ENCODE measurements at places on chromosomes 1 and 21.

DNA sequence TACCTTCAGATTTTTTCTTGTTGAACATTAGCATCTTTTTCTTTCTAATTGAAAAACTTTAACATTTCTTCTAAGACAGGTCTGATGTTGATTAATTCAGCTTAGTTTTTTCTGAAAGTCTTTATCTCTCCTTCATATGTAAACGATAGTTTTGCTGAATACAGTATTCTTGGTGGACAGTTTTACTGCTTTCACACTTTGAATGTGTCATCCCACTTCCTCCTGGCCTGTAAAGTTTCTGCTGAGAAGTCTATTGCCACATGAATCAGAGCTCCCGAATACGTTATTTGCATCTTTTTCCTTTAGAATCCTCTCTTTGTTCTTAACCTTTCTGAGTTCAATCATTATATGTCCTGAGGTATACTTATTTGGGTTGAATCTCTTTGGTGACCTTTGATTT is 344.2 kb downstream of the OLFM3 start:
- H3K27ac ChIP-seq = no peak overlapping the region
- H3K27me3 ChIP-seq = no peaks in the 10 kb centered on the region
- H3K4me1 ChIP-seq = peaks cover 26% of the 10 kb centered on the region
- H3K36me3 ChIP-seq = peaks cover 34% of the 10 kb centered on the region
- no peak overlapping the region for H3K4me3 ChIP-seq
- DNase-seq = no peak

DNA sequence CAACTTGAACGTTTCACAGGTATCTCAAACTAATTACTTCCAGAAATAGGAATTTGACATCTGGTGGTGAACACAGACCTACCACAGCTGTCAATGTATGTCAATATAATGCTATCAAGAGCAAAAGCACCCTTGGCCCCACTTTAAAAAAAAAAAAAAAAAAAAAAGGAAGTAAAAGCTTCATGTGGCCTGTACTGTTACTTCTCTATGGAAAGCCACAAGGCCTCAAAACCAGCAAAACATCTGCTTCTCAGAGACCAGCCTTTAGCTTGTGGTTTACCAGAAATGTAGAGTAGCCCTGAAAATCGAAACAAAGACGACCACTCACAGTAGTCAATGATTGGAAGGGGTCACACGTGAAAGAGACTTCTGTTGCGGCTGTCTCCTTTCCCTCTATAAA is 109.6 kb downstream of the SLC45A1 start:
- peaks cover 51% of the 10 kb centered on the region for H3K4me1 ChIP-seq
- H3K27ac ChIP-seq = peak overlapping the region; percentile 89
- no peak overlapping the region for H3K4me3 ChIP-seq
- H3K27me3 ChIP-seq = no peaks in the 10 kb centered on the region

GRCh38 chr1:167791281-167792187 is 69.8 kb downstream of the MPZL1 start:
- peaks cover 45% of the 10 kb centered on the region for H3K36me3 ChIP-seq
- no peak for DNase-seq
- H3K4me3 ChIP-seq = no peak overlapping the region
- H3K4me1 ChIP-seq = peaks cover 21% of the 10 kb centered on the region
- H3K27me3 ChIP-seq = no peaks in the 10 kb centered on the region
- peak overlapping the region; percentile 22 for H3K27ac ChIP-seq

DNA sequence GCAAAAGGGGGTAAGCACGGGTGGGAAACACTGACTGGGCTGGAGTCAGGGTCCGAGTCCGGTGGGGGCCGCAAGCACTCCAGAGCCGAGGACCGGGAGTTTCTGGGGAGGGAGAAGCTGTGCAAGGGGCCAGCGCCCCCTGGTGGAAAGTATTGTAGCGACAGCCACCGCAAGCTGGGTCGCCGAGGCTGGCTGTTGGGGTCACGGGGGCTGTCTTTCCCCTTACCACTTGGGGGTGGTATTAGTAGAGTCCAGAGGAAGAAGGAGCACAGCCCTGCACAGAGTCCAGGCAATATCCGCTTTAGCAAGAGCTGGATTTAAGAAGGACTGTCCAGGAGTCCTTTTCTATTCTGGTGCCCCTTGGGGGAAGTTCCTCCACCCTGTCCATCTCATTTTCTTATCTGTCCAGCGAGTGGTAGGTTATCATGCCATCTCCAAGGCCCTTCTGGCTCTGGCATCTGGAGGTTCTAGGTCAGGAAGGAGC is 17.9 kb upstream of the ETV3 start:
- peaks cover 57% of the 10 kb centered on the region for H3K4me1 ChIP-seq
- H3K27me3 ChIP-seq = no peaks in the 10 kb centered on the region
- H3K36me3 ChIP-seq = no peaks in the 10 kb centered on the region
- peak; percentile 93 for DNase-seq
- H3K27ac ChIP-seq = no peak overlapping the region

DNA sequence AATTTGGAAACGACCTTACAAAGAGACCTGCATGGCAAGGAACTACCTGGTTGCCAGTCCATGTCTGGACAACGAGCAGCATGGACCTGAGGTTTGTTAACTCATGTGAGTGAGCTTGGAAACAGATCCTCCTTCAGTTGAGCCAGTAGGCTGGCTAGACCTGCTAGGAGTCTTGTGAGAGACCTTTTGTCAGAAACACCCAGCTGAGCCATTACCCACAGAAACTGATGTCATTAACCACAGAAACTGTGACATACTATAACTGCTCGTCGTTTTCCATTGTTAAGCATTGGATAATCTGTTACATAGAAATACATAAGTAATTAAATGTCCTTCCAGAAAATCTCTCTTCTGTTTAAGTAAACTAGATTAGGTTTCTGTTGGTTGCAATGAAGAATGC is 211.1 kb upstream of the C21orf91 start:
- H3K4me1 ChIP-seq = peaks cover 8% of the 10 kb centered on the region
- DNase-seq = no peak
- no peak overlapping the region for H3K27ac ChIP-seq
- H3K27me3 ChIP-seq = no peaks in the 10 kb centered on the region
- no peak overlapping the region for H3K4me3 ChIP-seq
- no peaks in the 10 kb centered on the region for H3K36me3 ChIP-seq

GRCh38 chr1:226993814-226994585 is 53.9 kb downstream of the COQ8A start:
- peaks cover 25% of the 10 kb centered on the region for H3K4me1 ChIP-seq
- H3K27ac ChIP-seq = peak overlapping the region; percentile 60

GRCh38 chr1:161290779-161291178 is 19.0 kb downstream of the MPZ start:
- H3K4me1 ChIP-seq = peaks cover 8% of the 10 kb centered on the region
- no peaks in the 10 kb centered on the region for H3K36me3 ChIP-seq
- H3K4me3 ChIP-seq = no peak overlapping the region
- DNase-seq = no peak

GRCh38 chr1:110292031-110292741 is 47.0 kb upstream of the RBM15 start:
- peaks cover 12% of the 10 kb centered on the region for H3K4me1 ChIP-seq
- DNase-seq = no peak
- H3K36me3 ChIP-seq = no peaks in the 10 kb centered on the region
- no peaks in the 10 kb centered on the region for H3K27me3 ChIP-seq
- no peak overlapping the region for H3K4me3 ChIP-seq
- no peak overlapping the region for H3K27ac ChIP-seq

DNA sequence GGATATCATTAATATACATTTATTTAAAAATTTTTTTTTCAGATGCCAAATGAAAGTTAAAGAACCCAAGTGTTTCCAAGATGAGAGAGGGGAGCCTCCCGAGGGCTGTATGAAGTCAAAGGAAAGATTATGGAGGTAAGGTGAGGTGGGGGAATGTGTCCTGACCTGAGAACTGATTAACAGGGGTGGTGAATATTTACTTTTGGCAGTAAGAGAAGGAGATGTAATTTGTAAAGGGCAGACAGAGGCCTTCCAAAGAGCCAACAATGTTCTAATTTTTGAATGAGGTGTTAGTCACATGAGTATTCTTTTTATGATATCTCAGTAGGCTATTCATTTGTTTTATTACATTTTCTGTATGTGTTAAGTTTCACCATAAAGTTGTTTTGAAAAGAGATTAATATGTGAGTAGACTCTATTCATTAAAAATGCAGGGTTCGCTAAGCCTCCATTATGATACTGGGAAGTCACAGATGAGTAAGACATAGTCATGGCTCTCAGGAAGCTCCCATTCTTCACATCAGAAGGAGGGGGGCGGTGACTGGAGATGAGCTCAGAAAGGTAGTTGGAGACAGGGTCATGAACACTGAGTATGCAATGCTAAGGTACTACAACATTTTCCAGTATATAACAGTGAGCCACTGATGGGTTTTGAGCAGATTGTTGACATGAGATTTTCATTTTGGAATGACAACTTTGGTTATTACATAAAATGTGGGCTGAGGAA is 62.4 kb upstream of the TNFSF18 start:
- H3K27me3 ChIP-seq = no peaks in the 10 kb centered on the region
- H3K36me3 ChIP-seq = peaks cover under 1% of the 10 kb centered on the region
- H3K27ac ChIP-seq = no peak overlapping the region
- no peaks in the 10 kb centered on the region for H3K4me1 ChIP-seq
- H3K4me3 ChIP-seq = no peak overlapping the region

- no peak overlapping the region for H3K4me3 ChIP-seq
- no peaks in the 10 kb centered on the region for H3K27me3 ChIP-seq
- H3K27ac ChIP-seq = no peak overlapping the region
- DNase-seq = no peak
- no peaks in the 10 kb centered on the region for H3K36me3 ChIP-seq
Observed at GRCh38 chr1:90753556-90753955, 36.5 kb upstream of the BARHL2 start.

- peaks cover 29% of the 10 kb centered on the region for H3K4me1 ChIP-seq
- H3K36me3 ChIP-seq = no peaks in the 10 kb centered on the region
- no peak for DNase-seq
- H3K27me3 ChIP-seq = no peaks in the 10 kb centered on the region
Observed at GRCh38 chr1:195336812-195337211, 1271.4 kb downstream of the KCNT2 start.

DNA sequence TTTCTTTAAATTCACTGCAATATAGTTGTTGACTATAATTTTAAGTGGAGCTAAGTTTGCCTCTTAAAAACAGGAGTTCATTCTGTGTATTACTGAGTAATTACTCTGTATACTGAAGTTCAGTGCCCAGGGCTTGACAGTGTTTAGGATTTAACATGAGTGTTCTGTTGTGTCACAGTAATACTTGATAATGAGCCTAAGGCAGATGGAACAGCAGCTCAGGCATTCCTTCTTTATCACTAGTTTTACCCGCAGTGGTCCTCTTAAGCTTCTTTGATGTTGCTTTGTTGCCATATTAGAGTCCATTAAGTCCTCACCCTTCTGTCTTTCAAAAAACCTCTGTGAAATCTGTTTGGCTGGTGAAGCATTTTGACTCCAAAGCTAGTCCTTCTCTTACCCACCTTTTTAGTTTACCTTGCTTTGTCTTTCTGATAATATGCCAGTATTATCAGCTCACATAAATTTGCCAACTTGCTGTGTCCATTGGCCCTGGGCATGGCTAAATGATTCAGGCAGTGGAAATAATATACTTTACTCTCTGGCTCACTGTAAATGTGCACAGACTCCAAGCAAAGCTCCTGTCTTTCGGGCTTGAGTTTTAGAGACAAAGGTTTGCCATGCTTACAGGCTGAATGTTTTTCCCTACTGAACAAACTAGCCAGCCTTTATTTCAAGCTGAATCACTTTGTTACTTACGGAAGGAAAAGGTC is 17.7 kb downstream of the HIPK1 start:
- no peak for DNase-seq
- H3K4me3 ChIP-seq = no peak overlapping the region
- peaks cover 23% of the 10 kb centered on the region for H3K4me1 ChIP-seq
- H3K36me3 ChIP-seq = peaks cover 9% of the 10 kb centered on the region

GRCh38 chr1:50417507-50417906 is 5.7 kb downstream of the DMRTA2 start:
- H3K4me3 ChIP-seq = peak overlapping the region; percentile 75
- peaks cover 97% of the 10 kb centered on the region for H3K27me3 ChIP-seq
- H3K4me1 ChIP-seq = peaks cover 42% of the 10 kb centered on the region
- DNase-seq = peak; percentile 34
- H3K36me3 ChIP-seq = peaks cover 12% of the 10 kb centered on the region
- H3K27ac ChIP-seq = no peak overlapping the region

GRCh38 chr1:20179371-20180128 is 6.3 kb upstream of the UBXN10 start:
- H3K27me3 ChIP-seq = peaks cover 44% of the 10 kb centered on the region
- H3K4me3 ChIP-seq = no peak overlapping the region
- H3K36me3 ChIP-seq = no peaks in the 10 kb centered on the region
- no peak overlapping the region for H3K27ac ChIP-seq

GRCh38 chr1:167799747-167800146 is 78.0 kb downstream of the MPZL1 start:
- no peak for DNase-seq
- no peak overlapping the region for H3K4me3 ChIP-seq
- H3K4me1 ChIP-seq = peaks cover 33% of the 10 kb centered on the region
- no peaks in the 10 kb centered on the region for H3K27me3 ChIP-seq

GRCh38 chr1:111542187-111542586 is 38.8 kb upstream of the ADORA3 start:
- 0 out of 2 replicates have a peak overlapping the region, but pooled peaks have one; percentile 3 for H3K27ac ChIP-seq
- no peaks in the 10 kb centered on the region for H3K36me3 ChIP-seq
- peaks cover 23% of the 10 kb centered on the region for H3K4me1 ChIP-seq
- no peak overlapping the region for H3K4me3 ChIP-seq
- peaks cover 16% of the 10 kb centered on the region for H3K27me3 ChIP-seq

GRCh38 chr21:41367945-41368734 is 6.3 kb downstream of the MX2 start:
- no peaks in the 10 kb centered on the region for H3K27me3 ChIP-seq
- no peak overlapping the region for H3K27ac ChIP-seq
- no peak overlapping the region for H3K4me3 ChIP-seq
- no peaks in the 10 kb centered on the region for H3K36me3 ChIP-seq
- no peak for DNase-seq

DNA sequence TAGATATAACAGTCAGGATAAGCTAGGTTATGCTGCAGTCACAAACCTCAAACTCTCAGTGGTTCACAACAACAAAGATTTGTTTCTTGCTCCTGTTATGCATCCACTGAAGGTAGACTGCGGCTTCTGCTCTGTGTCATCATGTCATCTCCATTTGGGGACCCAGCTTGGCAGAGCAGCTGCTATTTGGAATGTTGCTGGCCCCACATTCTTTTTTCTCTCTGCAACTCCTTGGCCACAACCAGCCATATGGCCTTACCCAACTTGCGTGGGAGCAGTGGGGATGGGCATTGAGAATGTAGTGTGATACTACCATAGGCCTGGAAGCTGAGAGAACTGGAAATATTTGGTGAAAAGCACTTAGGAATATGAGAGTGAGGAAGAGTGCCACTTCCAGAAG is 26.4 kb downstream of the AGO4 start:
- peaks cover 3% of the 10 kb centered on the region for H3K4me1 ChIP-seq
- H3K36me3 ChIP-seq = peaks cover 39% of the 10 kb centered on the region
- H3K27me3 ChIP-seq = no peaks in the 10 kb centered on the region
- H3K4me3 ChIP-seq = no peak overlapping the region
- DNase-seq = no peak

DNA sequence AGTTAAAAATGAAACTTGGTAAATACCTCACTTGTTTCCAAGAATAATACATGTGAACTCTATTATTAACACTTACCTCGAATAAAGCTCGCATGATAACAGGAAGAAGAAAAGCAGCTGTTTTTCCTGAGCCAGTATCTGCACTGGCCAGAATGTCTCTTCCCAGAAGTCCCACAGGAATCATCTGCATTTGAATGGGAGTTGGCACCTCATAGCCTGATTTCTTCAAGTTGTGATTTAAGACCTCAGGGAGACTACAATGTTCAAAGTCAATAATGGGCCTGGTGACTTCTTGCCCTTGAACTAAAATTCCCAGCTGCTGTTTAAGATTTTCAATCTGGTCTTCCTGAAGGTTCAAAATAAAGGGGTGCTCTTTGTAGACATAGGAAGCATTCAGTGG is 3.8 kb downstream of the DDX59 start:
- peaks cover 28% of the 10 kb centered on the region for H3K36me3 ChIP-seq
- peaks cover 33% of the 10 kb centered on the region for H3K4me1 ChIP-seq
- no peak for DNase-seq

- DNase-seq = peak; percentile 69
- H3K27me3 ChIP-seq = peaks cover 31% of the 10 kb centered on the region
- H3K4me3 ChIP-seq = no peak overlapping the region
- H3K27ac ChIP-seq = no peak overlapping the region
Observed at GRCh38 chr1:232211149-232211548, 418.8 kb downstream of the SIPA1L2 start.

Data from WTC11 (cell line).